Astrocyte (in vitro differentiated cells and primary cell): ENCODE measurements at places on chromosomes 16 and 17. TPM values are rescaled to one million over a fixed set of nuclear protein-coding genes. Genes with fewer than 3 reads are reported as not detected.

Gene SLC13A2
- not detected in 2 replicates for total RNA-seq

Gene HS3ST6
- total RNA-seq, result not detected in 2 replicates

Gene ABCC6
- 2.4 and 3.0 TPM in 2 replicates for total RNA-seq

Gene MAF
- total RNA-seq, result 19.3 and 21.8 TPM in 2 replicates

Gene MYH8
- total RNA-seq, result 0.10 TPM in 1 of 2 replicates, not detected in the other

Gene MLKL
- 5.6 and 6.2 TPM in 2 replicates for total RNA-seq

Gene CA5A
- not detected in 2 replicates for total RNA-seq

Gene CACNG5
- not detected in 2 replicates for total RNA-seq

Gene CD79B
- total RNA-seq, result 0.25 TPM in 1 of 2 replicates, not detected in the other

Gene SLC6A2
- total RNA-seq, result not detected in 2 replicates

Gene CSH1
- total RNA-seq, result 8.9 and 15.5 TPM in 2 replicates

Gene ITGB3
- total RNA-seq, result 44.0 and 59.2 TPM in 2 replicates

Gene TMEM88
- 25.3 and 33.7 TPM in 2 replicates for total RNA-seq

Gene DLX4
- total RNA-seq, result not detected in 2 replicates

Gene SLC52A1
- total RNA-seq, result not detected in 2 replicates

Gene PIPOX
- 1.8 and 2.6 TPM in 2 replicates for total RNA-seq
